ENCODE measurements at places on chromosomes 3 and 15.

DNA sequence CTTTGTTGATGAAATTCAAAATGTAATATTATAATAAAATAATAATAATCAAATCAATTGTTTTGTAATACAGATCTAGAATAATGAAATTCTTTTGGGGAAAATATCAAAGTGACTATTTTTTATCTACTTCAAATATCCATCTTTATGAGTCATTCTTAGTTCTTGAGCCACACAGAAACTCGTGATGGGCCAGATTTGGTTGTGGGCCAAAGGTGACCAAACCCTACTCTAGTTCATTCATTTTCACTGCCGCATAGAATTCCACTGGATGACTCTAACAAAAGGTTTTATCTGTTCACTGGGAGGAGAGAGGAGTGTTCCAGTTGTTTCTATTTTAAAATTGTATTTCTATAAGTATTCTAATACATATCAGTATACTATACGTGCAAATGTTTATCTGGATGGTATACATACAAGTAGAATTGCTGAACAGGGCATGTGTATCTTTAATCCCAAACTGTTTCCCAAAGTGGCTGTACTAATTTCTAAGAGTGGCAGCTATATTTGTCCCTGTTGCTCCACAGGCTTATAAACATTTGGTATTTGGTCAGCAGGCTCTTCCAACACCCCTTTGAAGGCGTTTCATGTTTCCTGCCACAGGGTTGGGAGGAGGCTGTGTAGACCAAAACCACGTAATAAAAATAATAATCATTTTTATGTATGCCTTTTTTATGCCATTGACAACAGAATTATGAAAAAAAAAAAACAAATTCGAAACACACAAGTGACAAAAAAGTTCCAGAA lies 7.3 kb upstream of the RTP3 start:
- DNase-seq = no peak

DNA sequence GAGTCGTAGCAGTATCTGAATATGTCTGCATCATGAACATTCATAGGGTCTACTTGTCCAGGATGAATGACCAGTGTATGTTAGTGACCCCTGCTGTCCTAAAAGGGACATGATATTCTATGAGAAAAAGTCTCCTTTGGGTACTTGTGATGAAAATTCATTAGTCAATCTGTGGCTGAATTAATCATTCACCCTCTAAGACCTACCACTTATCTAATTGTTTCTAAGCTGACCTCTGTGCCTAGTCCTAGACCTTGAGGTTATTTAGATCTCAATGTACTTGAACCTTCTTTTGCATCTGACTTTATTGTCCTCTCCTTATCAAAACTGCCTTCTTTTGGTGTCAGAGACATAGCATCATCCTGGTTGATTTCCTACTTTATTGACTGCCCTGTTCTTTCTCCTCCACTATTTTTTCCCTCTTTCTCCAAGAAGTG lies 799.3 kb downstream of the DIPK2A start:
- peak; percentile 13 for DNase-seq

DNA sequence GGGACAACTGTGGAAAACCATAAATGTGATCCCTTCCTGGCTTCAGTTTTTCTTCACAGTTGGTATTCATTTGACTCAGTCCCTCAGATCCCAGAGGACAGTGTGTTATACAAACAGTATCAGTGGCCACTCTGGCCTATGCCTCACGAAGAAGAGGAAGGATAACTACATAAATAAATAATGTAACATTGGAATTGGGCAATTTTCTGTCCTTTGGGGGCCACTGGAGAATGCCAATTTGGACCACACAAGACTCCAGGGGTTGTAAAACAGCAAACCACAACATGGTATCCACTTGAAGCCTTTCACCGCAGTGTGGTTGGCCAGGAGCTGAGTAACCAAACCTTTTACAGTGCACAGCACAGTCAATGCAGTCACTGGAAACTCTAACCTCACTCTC lies 1077.0 kb downstream of the ROBO2 start:
- DNase-seq = no peak

DNA sequence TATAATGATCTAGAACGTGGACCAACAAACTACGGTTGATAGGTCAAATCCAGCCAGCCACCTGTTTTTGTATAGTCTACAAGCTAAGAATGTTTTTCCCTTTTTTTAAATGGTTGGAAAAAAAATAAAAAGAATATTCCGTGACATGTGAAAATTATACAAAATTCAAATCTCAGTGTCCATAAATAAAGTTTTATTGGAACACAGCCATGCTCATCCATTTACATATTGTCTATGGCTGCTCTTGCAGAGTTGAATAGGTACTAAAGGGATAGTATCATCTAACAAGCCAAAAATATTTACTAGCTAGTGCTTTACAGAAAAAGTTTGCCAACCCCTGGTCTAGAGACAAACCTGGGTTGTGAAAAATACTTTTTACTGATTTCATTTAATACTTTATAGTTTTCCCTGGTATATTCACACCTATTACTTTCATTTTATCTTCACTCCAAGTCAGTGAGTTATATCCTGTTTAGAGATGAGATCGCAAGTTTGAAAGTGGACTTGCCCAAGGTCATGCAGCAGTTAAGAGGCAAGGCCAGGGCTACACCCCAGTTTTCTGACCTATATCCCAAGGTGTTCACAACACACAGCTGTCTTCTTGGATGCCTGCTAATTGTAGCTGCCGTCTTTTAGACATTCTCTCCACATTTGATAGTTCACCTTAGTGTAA lies 58.4 kb downstream of the IGF2BP2 start:
- no peak for DNase-seq

- DNase-seq = no peak
Measured at GRCh38 chr3:123161167-123161566, 40.6 kb upstream of the SEC22A start.

DNA sequence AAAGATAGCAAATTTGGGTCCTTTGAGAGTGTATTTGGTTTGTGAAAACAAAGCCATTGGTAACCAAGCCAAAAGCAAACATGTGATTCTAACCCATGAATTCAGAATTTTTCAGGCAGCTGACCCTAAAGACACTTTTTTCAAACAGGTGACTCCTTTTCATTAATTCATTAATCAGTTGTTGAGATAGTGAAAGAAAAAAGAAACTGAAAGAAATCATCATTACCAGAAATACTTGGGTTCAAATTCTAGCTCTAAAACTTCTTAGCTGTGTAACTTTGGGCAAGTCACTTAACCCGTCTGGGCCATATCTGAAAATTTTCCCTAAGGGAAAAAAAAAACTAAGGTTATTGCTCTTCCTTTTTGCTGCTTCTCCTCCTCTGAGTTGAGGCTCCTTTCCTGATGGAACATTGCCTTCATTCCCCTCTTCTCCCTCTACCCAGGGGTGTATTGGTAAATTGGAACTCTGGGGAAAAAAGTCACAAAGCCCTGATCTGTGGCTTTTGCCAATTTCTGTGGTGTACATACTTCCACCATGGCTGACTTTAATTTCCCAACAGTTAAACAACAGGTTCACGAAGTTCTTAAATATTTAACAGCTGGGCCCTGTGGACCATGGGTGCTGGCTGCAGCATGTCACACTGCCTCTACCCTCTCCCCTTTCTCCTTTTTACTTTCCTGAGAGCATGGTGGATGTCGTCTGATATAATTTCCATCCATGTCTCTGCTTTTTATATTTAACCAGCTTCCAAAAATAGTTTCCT lies 120.3 kb downstream of the ASB7 start:
- no peak for DNase-seq

DNA sequence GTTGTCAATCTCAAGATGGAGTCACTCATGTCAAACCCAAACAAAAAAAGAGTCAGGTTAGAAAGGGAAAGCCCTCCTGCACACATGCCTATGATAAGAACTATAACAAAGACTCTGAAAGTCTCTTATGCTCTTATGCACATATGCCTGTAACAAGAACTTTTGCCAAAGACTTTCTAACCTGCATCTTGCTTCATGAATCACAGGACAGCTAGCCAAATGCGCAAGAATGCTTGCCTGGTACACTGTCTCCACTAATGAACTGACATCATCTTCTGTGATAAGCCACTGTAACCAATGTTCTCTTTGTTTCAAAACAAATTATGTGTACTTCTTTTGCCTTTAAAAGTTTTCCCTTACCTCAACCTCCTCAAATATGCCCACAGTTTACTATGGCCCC lies 18.2 kb upstream of the EHHADH start:
- DNase-seq = no peak

DNA sequence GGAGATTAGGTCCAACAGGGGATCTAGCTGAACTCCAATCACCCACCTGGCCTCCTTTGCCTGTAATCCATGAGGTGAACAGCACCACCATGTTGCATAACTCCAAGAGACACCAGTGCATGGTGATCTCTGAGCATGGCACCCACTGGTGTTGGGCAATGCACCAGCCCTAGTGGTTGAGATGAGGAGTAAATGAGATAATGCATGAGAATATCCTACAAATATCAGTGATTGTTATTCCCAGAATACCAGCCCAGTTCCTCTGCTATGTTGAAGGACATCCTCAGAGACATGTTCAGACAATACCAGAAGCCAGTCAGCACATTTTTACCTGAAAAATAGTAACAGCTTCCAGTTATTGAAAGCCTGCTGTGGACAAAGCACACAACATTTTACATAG lies 14.7 kb downstream of the GALNT15 start:
- no peak for DNase-seq

- DNase-seq = no peak
Measured at GRCh38 chr3:42289026-42289425, 23.0 kb upstream of the CCK start.

DNA sequence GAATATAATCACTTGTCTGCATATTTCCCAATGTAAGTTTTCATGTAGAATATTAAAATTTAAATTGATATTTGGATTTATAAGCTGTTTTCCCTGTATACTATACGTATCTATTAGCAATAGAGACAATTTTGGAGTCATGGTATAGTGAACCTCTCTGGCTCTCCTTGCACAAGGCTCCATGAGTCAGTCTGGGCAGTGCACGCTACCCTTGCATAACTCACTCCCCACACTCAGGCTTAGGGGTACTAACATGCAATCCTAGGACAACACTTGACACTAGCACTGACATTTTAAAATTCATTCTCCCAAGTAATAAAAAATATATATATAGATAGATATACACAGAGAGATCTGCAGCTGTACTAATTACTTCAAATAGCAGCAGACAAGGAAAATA lies 39.2 kb downstream of the SLC24A1 start:
- no peak for DNase-seq

DNA sequence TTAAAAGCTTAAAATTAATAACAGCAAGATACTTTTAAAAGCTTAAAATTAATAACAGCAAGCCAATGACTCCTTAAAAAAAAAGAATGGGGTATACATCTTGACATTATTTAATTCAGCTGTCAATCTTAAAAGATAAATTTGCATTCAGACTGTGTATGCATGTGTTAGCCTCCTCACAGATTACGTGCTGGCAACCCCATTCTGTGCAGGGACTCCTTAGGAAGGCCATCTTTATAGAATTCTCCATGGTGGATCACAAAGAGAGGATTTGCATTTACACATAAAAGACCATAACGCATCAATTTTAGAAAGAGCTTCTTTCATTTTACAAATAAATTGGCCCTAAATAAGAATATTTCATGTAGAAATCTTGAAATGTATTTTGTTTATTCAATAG lies 87.2 kb downstream of the B3GALNT1 start:
- no peak for DNase-seq

DNA sequence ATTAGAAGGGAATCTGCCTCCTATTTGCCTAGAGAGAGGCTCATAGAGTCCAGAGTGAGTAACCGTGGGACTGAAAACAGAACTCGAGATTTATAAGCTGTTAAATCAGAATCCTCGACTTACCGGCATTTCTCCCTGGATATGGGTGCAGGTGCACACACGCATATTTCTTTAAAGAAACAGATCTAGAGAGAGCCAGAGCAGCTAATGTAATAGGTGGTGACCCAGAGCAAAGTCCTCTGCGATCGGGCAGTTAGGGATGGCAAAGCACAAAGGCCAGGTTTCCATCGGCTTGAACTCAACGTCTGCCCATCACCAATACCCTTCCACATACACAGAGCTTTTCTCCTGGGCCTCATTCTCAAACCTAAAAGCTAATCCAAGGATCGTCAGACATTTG lies 13.8 kb downstream of the RNF168 start:
- no peak for DNase-seq

DNA sequence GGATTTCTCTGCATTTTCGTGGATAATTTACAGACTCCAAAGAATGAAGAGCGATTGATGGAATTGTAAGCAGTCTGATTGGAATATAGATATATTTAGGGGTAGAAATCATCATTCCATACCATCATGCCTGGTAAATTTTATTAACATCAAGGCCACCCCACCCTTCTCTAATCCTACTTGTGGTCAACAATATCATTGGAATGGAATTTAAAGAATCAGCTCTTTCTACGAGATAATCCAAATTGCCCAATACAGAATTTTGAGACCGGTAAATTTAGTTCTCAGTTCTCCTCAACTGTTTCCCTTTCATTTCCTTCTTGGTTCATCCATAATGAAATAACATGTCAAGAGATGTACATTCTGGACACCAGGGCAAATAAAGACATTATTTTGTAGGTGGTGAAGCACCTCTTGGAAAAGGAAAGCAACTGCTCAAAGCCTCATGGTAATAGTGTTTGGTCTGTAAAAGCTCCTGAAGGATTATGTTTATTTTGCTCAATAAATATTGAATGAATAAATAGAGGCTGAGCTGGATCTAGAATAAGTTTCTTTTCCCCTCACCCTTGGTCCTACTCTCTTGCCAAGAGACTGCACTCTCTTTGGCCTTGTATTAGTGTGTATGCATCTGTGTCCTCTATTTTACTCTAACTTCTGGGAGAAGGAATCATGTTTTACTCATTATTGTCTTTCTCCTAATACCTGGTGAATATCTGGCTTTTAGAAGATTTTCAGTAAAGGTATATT lies 133.7 kb upstream of the BCL6 start:
- peak; percentile 16 for DNase-seq

DNA sequence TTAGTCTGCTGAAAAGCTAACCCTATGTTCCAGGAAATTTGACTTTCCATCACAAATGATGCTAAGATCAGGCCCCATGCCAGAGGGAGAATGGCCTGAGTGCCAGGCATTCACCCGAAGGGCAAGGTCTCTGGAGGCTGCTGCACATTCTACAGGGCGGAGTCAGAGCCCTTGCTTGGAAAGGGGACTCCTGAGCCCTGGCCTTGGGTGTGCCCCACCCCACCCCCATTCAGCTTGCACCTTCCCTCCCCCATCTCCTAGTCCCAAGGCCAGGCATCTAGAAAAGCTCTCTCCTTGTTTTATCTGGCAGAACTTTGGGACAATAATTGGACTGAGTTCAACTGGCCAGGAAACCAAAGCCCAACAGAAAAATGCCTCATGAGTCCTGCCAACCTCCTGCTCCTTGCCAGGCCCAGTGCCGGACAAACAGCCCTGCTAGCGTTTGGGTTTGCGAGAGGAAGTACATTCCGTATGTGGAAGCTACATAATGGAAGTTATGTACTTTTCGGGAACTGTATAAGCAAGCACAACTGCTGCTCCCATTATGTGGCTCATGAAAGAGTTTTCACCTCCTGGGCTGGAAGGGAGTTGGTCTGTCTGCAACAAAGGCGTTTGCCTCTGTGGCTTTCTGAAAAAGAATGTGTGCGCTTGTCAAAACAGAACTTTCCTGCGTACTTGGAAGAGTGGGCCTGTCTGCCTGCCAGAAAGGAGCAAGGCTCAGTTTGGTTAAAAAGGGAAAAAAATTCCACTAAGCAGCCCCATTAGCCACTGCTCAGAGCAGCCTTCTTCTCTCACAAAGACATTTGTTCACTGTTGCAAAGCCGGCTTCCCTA lies 321.5 kb upstream of the CTNNB1 start:
- no peak for DNase-seq

- DNase-seq = no peak
Measured at GRCh38 chr3:58043933-58044332, 35.7 kb downstream of the FLNB start.
